Activated CD8-positive, alpha-beta T cell treated with anti-CD3 and anti-CD28 coated beads for 36 hours (primary cell): ENCODE measurements at places on chromosomes 1 and 21. TPM values are rescaled to one million over a fixed set of nuclear protein-coding genes. Genes with fewer than 3 reads are reported as not detected.

Gene OPN3
- 11.8 TPM for total RNA-seq

DNA sequence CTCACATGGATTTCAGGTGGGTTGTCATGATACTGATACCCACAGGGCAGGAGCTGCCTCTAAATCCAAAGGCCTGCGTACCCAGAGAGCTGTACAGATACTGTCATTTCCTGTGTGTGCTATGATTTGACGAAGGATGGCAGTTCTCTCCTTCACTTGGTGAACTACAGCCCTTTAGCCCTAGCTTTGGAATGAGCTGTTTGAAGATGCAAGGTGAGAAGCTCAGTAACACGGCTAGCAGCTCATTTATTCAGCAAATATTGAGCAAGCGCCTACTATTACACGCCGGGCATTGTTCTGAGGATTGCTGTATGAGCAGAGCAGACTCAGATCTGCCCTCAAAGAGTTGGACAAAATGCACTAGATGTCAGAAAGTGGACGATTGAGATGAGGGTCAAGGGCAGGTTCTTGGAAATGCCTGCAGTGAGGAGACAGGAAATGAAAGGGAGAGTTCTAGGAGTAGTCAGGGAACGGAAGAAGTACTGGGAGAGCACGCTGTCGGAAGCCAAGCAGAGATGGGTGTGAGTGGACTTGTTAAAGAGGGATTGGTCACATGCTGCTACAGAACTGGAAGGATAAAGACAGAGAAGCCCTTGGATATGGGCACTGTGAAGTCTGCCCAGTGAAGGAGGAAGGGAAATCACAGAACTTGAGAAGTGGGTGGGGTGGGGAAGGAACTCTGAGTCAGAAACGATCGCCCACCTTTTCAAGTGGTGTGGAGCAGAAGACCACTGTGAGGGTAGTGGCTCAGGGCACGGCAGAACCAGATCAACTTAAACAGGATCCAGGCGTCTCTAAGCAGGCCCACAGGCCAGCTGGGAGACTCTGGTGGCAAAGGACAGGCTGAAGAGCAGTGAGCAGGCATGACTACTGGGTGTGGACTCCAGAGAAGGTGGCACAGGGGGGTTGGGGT is 7.1 kb downstream of the PTGFRN start:
- peaks cover 14% of the 10 kb centered on the region for H3K4me1 ChIP-seq
- no peak overlapping the region for H3K4me3 ChIP-seq
- no peak overlapping the region for H3K27ac ChIP-seq
- no peak for DNase-seq

DNA sequence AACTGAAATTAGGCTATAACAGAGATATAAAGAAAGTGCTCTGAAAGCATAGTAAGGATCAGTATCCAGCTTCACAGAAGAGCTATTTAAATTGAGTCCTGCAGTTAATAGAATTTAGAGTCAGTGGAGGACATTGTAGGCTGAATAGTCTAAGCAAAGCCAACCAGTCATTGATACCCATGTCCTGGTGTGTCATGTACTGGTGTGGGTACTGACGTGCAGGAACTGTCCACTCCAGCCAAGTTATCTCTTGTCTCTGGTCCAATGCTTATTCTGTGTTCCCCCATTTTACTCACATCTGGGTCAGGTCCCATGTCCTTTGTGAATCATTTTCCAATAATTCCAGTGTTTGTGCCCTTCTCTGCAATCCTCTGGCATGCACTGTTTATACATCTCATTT is 90.0 kb downstream of the MACF1 start:
- H3K4me3 ChIP-seq = no peak overlapping the region
- peaks cover 60% of the 10 kb centered on the region for H3K36me3 ChIP-seq
- peaks cover 6% of the 10 kb centered on the region for H3K4me1 ChIP-seq
- H3K27me3 ChIP-seq = no peaks in the 10 kb centered on the region
- DNase-seq = no peak

DNA sequence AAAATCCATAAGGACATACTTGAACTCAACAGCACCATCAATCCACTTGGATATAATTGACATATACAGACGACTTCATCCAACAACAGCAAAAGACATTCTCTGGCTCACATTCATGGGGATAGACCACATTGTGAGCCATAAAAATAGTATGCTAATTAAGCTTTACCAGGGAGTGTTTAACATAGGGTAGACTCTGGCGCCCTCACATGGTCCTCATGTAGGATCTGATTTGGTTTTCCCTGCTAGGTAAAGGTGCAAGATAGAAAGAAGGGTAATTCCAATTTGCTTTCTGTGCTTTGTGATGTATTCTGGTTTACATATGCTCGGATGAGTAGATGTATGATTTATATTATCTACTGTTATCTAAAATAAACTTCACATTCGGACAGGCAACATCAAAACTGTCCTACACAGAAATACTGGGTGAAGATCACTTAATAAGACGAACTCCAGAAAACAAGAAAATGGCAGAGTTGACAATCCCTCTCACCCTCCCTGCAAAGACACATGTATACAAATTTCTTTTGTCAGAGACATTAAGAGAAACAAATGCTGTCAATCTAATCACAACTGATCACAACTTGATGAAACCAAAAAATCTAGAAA is 27.7 kb downstream of the CR1L start:
- H3K4me3 ChIP-seq = no peak overlapping the region
- peaks cover 3% of the 10 kb centered on the region for H3K4me1 ChIP-seq
- DNase-seq = peak; percentile 64
- H3K27me3 ChIP-seq = peaks cover 50% of the 10 kb centered on the region
- H3K27ac ChIP-seq = no peak overlapping the region

GRCh38 chr1:86860020-86860419 is 53.9 kb downstream of the SELENOF start:
- no peaks in the 10 kb centered on the region for H3K27me3 ChIP-seq
- no peak for DNase-seq
- no peaks in the 10 kb centered on the region for H3K4me1 ChIP-seq
- H3K4me3 ChIP-seq = no peak overlapping the region

Gene KRTAP15-1
- not detected for total RNA-seq

Gene SYT2
- not detected for total RNA-seq

DNA sequence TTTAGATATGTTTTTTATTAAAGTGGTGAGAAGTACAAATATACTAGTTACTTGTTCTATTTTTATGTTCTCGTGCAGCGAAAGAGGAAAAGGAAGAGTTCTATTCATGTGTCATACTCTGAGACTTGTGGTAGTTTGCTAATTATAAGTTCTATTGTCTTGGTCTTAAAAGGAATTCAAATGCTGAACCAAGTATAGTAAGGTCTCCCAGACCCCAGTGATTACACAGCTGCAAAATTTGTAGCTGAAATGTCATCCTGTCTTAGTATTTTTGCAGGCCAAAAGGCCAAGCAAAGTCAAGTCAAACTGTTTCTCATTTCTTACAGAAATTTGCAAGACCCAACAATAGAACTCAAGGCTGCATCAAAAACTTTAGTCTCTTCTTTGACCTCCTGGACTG is 268.7 kb downstream of the CHRM3 start:
- H3K4me1 ChIP-seq = no peaks in the 10 kb centered on the region
- no peaks in the 10 kb centered on the region for H3K27me3 ChIP-seq
- DNase-seq = no peak
- H3K27ac ChIP-seq = no peak overlapping the region
- H3K36me3 ChIP-seq = no peaks in the 10 kb centered on the region

- peaks cover 2% of the 10 kb centered on the region for H3K4me1 ChIP-seq
- DNase-seq = no peak
- H3K4me3 ChIP-seq = no peak overlapping the region
Observed at GRCh38 chr1:224064150-224064549, 49.8 kb upstream of the FBXO28 start.

GRCh38 chr1:21704145-21704544 is 35.0 kb upstream of the RAP1GAP start:
- no peaks in the 10 kb centered on the region for H3K27me3 ChIP-seq
- no peak overlapping the region for H3K4me3 ChIP-seq
- H3K27ac ChIP-seq = no peak overlapping the region

DNA sequence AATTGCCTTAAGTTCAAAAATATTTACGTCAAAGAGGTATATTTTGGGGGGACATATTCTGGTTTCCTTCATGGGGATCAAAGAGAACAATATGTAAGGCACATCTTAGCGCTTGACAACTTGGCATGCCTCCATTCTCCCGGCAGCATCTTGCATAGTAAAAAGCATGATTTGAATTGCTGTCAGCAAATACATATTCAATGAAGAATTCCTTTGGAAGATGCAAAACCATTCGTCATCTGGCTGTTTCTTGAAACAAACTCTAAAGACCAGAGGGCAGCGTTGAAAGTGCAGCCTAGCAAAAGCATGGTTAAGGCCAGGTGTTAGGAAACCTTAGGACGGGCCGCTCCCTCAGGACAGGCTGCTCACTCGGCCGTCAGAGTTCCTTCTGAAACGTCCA is 3.4 kb upstream of the PIK3CD start:
- peaks cover 60% of the 10 kb centered on the region for H3K4me1 ChIP-seq
- H3K36me3 ChIP-seq = peaks cover 24% of the 10 kb centered on the region
- no peak overlapping the region for H3K27ac ChIP-seq
- no peak overlapping the region for H3K4me3 ChIP-seq
- no peak for DNase-seq
- no peaks in the 10 kb centered on the region for H3K27me3 ChIP-seq

Gene ZNF683
- total RNA-seq = 0.69 TPM

GRCh38 chr1:56095696-56096665 is 483.4 kb downstream of the PLPP3 start:
- H3K4me1 ChIP-seq = no peaks in the 10 kb centered on the region
- H3K4me3 ChIP-seq = no peak overlapping the region
- no peaks in the 10 kb centered on the region for H3K27me3 ChIP-seq
- DNase-seq = no peak
- H3K36me3 ChIP-seq = no peaks in the 10 kb centered on the region
- no peak overlapping the region for H3K27ac ChIP-seq

Gene KIF14
- 13.9 TPM for total RNA-seq

GRCh38 chr1:234778221-234779159 is 168.5 kb upstream of the IRF2BP2 start:
- DNase-seq = no peak
- H3K27ac ChIP-seq = no peak overlapping the region
- H3K4me3 ChIP-seq = no peak overlapping the region
- H3K4me1 ChIP-seq = peaks cover 5% of the 10 kb centered on the region
- H3K36me3 ChIP-seq = peaks cover 5% of the 10 kb centered on the region
- H3K27me3 ChIP-seq = no peaks in the 10 kb centered on the region

- no peaks in the 10 kb centered on the region for H3K27me3 ChIP-seq
- no peaks in the 10 kb centered on the region for H3K4me1 ChIP-seq
- H3K36me3 ChIP-seq = peaks cover 2% of the 10 kb centered on the region
- DNase-seq = no peak
Observed at GRCh38 chr1:59500950-59501742, 204.3 kb downstream of the FGGY start.

Gene FCN3
- not detected for total RNA-seq

DNA sequence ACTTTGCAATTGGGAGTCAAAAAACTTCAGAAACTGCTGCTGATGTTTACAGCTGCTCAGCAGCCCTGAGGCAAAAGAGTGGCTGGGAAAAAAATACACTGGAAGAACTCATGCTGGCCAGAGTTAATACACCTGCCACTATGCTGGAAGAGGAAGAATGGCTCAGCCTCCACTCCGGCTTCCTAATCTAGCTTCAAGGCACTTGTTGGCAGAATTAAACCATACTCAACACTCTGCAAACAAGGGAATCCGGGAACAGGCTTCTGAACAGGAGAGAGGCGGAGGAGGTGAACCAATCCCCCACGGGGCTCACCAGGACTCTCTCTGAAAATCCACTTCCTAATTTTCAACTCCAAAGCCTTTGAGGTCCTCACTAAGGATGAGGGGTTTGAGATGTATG is 120.1 kb downstream of the CCDC185 start:
- DNase-seq = no peak
- peaks cover 8% of the 10 kb centered on the region for H3K4me1 ChIP-seq
- H3K27ac ChIP-seq = no peak overlapping the region
- H3K27me3 ChIP-seq = no peaks in the 10 kb centered on the region
- H3K4me3 ChIP-seq = no peak overlapping the region
- no peaks in the 10 kb centered on the region for H3K36me3 ChIP-seq

Gene AUNIP
- total RNA-seq = 10.3 TPM
